Lung microvascular endothelial cell (primary cell): ENCODE measurements at places on chromosomes 6 and 20.
A peak's percentile ranks its signal among the peaks of the same experiment; 100 is the strongest.

GRCh38 chr20:46021361-46022359 is 7.4 kb upstream of the SLC12A5 start:
- peak; percentile 20 for DNase-seq

DNA sequence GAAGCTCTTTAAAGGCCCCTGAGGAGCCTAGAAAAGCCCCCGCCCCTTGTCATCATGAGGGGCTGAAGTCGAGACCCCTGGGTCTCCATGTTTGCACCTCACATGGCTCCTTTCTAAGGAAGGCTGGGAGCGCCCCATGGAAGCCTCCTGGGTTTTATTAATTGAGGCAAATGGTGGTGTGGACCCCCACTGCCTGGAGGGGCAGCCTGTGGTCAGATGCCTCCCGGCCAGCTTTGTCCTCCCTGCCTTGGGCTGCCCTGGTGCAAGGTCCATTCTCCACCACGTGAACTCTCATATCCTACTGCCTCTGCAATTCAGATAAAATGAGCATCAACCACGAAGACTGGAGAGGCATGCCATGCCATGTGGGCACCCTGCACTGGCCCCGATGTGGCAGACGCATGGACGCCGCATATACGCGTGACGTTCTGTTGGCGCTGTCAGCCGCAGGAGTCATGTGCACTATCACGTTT is 295.5 kb downstream of the TAF4 start:
- no peak for DNase-seq

DNA sequence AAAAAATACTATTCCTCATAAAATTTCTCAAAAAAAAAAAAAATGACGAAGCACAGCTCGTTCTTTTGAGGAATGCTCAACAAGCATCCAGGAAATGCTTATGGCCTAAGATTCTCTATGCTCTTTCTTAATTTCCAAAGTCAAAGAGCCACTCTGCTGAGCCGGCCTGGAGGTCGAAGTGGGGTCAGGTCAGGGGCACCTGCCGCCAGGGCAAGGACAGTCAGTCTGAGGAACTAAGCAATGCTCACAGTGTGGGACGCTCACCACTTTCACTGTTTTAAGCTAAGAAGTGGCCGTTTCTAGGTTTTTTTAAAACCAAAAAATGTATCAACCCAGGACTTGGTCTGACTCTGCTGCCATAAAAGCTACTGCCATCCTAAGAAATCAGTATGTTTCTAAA is 17.3 kb downstream of the YTHDF1 start:
- DNase-seq: no peak

DNA sequence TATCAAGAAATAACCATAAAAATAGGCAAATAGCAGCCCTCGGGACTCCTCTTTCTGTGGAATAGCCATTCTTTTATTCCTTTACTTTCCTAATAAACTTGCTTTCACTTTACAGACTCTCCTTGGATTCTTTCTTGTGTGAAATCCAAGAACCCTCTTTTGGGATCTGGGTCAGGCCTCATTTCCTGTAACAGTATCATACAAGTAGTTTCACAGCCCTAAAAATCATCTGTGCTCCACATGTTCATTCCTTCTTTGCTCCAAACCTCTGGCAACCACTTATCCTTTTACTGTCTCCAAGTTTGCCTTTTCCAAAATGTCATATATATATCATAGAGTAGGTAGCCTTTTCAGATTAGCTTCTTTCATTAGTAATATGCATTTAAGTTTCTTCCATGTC is 13.5 kb upstream of the NT5E start:
- no peak for DNase-seq

DNA sequence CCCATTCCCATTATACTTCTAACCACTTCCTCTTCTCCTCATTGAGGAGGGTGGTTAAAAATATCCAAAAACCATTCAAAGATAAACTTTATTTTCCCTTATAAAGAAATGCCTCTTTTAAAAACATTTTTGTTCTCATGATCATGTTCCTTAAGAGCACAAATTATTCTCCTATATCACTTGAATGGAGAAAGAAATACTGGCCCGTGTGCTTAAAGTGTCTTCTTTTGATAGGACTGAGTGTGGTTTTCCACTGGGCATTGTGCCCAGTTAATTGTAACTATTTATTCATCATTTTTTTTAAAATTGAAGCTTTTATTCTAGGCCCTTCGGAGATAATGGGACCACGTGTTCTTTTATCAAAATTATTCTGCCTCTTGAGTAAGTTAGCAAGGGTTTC is 871.5 kb downstream of the QKI start:
- peak; percentile 10 for DNase-seq

- DNase-seq: no peak
These were observed 71.4 kb downstream of the GJA10 start for GRCh38 chr6:89965441-89966227.

DNA sequence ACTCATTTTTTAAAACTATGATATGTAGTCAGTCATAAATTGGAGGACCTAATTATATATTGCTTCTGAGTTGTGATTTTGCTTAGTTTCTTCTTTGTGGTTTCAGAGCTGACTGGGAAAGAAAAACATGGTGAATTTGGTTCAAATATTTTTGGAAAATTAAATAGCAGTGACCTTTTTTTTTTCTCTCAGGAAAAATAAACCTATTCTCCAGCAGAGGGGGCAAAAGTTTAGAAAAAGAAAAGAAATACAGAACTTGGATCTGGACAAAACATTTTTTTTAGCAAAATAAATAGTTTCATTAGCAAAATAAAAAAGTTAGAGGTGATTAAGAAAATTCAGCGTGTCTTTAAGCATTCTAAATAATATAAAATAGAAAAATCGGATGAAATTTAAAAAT is 10.2 kb downstream of the COL10A1 start:
- no peak for DNase-seq
